Cerebellum (tissue), 4 donors: ENCODE measurements at places on chromosomes 7 and 10.

DNA sequence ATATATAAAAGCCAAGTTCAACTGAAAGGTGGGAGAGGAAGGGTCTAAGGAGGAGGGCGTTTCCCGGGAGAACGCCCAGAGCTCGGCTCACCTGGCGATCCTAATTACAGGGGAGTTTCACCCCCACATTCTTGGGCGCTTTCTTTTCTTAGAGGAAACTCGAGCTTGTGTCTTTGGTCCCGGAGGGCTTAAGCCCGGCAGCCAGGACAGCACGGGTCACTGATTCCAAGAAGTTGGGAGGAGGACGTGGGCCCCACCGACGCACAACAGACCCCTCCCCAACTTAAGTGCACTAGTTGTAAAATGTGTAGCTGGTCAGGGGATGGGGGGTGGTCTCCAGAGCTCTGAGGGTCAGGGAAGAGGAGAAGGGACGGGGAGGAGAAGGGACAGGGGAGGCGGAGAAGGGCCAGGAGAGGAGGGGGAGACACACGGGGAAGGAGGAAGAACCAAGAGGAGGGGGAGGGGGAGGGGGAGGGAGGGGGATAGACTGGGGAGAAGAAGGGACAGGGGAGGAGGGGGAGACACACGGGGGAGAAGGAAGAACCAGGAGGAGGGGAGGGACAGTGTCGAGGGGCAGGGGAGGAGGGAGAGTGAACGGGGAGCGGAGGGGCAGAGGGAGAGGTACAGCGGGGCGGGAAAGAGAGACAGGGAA, 874 bp downstream of the BAIAP2L1 start:
- no peak for DNase-seq

- peak; percentile 2 for DNase-seq
Measured at GRCh38 chr10:71220689-71221540, 8.5 kb downstream of the UNC5B start.

DNA sequence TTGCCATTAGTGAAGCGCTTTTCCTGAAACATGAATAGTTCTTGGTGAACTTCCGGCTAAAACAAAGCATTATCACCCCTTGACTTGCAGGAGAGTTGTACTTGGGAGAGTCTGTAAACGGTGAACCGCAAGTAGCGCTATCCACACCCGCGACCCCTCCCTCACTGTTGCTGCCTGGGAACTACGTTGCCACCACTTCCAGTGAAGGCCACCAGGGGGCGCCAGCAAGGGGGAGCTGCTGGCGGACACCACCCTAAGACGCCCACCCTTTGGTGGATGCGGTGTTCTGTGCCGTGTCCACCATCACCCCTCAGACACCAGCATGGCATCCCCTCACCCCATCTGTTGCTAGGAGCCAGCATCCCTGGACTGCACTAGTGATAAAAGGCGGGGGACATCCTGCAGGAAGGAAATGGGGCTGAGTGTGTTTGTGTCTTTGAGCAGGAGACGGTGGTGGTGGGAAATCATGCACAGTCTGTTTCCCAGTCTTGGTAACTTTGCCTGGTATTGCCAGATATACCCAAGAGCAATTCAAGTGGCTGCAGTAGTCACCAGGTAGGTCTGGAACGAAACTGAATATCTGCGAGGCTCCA, 298.2 kb downstream of the FRMD4A start:
- no peak for DNase-seq

DNA sequence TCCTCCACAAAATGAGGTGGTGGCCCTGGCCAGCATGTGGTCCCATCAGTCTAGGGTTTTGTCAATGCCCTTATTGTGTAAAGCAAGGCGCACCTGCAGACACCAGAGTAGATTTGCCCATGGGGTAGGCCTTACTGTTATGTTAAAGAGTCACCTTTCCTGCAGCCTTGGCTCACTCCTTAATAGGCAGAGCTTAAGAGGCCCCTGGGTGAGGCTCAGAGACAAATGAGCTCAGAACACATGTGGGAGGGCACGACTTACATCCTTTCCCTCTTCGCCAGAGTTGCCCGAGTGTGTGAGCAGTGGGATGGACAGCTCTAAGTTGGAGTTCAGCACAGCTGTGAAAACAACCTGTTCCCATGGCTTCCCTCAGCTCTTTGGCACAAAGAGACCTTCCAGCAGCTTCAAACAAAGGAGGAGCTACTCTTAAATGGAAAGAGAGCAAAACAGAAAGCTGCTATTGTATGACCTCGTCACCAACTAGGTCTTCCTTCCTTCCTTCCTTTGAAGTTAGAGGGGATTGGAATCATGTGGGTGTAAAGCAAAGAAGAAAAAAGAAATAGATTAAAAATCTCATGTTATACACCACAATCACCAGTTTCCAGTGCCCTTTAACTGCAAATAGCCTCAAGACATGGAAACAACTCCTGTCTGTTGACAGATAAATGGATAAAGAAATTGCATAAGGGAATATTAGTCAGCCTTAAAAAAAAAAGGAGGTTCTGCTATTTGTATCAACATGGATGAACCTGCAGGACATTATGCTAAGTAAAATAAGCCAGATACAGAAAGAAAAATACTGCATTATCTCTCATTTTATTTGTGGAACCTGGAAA, 11.9 kb upstream of the XPNPEP1 start:
- DNase-seq: no peak

DNA sequence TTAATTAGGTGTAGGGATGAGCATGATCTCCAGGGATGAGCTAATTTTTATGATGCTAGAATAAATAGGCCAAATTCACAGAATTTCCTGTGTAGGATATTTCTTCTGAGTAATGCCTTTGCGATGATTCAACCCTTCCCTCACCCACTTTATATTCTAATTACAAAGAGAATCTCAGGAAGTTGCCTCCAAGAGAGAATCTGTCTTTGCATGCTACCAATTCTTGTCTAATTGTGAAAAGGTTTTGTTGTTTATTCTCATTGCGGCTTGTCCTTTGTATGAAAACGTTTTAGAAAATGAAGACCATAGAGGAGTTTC, 6.3 kb downstream of the C7orf57 start:
- DNase-seq: no peak

- DNase-seq: no peak
Measured at GRCh38 chr7:43823941-43824340, 45.4 kb downstream of the MRPS24 start.

DNA sequence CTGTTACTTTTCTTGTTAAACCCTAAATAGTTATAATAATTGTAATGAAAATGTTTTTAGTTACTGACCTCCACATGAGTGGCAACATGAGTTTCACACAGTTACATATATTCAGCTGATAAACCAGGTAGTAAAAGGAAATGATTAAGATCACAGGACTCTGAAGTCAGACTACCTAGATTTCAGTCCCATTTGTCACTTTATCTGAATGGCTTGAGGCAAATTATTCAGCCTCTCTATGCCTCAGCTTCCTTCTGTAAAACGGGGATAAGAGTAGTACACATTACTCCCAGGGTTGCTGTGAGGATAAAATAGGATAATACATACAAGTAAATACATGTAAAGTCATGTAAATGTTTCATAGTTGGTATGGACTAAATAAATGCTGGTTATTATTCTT, 254.3 kb upstream of the LRRTM3 start:
- no peak for DNase-seq

DNA sequence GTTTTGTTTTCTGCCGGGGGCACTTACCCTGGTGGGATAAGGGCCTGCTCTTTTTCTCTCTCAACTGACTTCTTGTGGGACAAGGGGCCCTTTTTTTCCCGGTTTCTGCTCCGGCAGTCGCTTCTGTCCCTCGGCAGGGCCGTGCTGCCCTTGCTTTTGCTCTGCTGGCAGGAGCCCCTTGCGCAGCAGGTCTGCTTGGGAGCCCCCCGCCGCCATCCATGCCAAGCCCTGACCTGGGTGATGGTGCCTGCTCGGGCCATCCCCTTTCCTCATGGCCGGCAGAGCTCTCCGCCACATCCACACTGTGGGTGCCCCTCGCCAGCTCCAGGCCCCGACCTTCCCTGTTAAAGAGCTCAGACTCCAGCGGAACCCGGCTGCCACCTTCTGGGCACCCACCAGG, 47.0 kb upstream of the ZNF32 start:
- DNase-seq: no peak

DNA sequence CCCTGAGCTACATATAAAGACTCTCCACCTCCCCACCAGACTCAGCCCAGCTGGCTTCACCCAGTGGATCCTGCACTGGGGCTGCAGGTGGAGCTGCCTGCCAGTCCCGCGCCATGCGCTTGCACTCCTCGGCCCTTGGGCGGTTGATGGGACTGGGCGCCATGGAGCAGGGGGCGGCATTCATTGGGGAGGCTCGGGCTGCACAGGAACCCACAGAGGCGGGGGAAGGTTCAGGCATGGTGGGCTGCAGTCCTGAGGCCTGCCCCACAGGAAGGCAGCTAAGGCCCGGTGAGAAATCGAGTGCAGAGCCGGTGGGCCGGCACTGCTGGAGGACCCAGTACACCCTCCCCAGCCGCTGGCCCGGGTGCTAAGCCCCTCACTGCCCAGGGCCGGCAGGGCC, 157.2 kb upstream of the GNAI1 start:
- DNase-seq: no peak

DNA sequence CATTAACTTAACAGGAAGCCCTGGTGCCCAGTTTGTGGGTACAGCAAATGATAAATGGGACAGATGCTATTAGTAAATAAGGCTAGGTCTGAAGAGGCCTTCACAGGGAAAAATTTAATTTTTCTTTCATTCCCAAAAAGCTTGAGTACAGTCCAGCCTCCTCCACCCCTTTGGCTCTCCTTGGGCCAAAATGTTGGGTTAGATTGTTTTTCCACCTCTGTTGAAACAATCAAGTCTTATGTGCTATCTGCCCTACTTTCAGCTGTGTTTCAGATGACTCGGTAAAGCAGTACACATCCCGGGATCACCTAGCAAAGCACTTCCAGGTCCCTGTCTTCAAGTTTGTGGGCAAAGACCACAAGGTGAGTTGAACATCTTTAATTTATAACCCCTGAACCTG, 24.3 kb downstream of the PLA2G12B start:
- no peak for DNase-seq

DNA sequence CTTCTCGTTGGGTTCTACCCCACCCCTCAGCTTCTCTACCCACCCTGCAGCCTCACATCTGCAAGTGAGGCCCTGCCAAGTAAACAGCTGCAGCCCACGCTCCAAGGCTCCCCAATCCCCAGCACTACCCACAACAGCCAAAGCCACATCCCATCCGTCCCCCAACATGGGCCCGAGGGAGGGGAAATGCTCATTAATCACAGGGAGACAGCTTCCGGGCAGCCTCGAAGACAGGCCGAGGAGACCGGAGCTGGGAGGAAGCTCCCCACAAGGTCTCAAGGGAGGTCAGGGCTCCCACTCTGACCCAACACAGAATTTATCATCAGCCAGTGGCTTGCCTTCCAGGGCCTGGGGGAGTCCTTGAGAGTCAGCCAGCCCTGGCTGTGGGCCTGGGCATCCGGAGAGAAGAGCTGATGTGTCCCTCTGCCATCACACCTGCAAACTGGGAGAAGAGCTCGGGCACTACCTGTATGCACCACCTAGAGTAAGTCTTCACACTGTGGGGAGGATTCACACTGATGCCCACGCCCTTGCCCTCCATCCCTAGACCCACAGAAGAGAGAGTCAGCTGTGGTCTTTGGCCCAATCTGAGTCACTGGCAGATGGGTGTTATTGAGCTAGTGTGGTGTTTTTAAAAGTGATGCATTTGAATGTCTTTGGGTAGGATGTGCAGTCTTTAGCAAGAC, 115.5 kb upstream of the ZMIZ1 start:
- no peak for DNase-seq

- no peak for DNase-seq
Measured at GRCh38 chr10:117365612-117366011, 9.6 kb downstream of the PDZD8 start.

DNA sequence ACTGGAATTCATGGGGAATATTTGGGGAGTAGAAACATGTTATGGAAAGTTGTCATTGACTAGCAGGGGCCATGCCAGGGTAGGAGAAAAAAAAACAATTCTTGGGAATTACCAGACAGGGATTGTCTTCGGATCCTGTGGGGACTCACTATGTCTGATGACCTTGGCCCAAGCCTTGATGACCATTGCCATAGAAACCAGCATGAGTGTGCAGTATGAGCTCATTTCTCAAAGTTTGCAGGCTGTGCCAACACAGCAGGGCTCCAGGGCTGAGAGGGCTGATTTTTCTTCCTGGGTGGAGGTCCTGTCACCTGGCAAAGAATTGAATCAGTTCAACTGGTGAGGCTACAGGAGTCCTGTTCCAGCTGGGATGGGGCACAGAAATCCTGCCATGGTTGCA, 198.3 kb downstream of the ADRA2A start:
- DNase-seq: no peak

DNA sequence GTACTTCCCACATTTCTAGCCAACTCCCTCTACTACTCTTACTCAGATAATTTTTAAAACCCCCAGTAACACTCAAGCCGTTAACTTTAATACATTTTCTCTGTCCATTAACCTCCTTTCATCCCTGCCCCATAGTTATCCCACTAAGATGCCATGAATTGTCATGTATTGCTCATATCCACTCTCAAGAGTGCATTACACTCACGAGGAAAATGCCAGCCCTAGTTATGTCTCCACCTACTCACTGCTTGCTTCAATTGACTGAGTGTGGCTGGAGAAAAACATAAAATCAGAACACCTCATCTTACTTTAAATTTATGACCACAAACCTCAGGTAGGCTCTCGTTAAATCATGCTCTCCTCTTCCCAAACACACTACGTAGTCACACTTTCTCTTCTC, 324.1 kb upstream of the NPSR1 start:
- DNase-seq: no peak

DNA sequence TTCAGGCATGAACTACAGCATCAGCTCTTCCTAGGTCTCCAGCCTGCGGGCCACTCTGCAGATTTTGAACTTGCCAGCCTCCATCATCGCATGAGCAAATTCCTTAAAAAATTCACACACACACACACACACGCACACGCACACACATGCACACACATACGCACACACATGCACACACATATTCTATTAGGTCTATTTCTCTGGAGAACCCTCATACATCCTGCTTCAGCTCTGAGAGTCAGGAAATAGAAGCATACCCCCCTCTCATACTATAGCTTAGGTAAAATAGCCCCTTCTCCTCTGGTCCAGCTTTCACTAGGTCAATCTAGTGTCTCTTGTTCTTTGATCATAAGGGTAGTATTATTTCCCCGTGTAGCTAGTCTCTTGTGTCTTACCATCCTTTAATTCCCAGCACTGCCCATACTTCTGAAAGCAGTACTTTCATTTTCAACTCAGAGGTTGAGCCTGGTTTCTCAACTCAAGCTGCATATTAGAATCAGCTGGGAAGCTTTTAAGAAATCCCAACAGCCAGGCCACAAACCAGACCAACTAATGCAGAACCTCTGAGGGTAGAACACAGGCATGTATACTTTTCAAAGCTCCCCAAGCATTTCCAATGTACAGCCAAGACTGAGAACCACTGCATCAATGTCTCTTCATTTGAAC, 30.9 kb upstream of the ITGB8 start:
- no peak for DNase-seq

DNA sequence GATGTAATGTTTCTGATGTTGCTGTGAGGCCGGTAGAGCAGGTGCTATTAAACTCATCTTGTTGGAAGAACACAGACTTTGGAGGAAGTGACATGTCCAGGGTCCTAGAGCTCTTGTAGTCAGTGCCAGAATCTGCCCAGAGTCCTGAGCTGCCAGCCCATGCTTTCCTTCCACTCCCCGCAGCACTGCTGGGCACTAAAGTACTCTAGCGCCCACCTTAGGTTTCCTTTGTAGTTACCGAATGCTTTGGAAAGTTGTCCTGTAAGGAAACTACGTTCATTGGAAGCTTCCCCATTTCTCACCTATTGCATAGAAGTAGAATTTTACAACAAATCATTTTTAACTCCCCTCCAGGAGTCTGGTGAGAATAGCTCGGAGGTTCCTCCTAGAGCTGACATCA, 11.0 kb downstream of the ZNF862 start:
- no peak for DNase-seq

- no peak for DNase-seq
Measured at GRCh38 chr10:12642036-12642435, 292.7 kb downstream of the CAMK1D start.
